ENCODE measurements at places on chromosomes 1 and 21. TPM values are rescaled to one million over a fixed set of nuclear protein-coding genes. Genes with fewer than 3 reads are reported as not detected.

DNA sequence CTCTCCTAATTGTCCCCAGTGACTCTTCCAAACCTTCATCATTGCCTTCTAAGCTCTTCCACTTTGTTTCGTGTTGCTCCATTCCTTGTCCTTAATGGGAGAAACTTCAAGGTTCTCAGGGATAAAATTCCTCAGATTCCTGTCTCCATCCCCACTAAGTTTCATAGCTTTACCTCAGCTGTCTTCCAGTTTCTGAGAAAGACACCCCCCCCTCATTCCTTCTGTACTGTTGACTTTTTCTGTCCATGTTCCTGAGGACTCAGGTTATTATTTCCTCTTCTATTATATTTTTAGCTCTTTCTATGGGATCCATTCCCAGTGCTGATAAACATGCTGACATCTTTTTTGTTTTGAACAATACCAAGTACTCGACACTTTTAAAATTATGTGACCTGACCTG lies 215.3 kb upstream of the PTGFR start:
- peak; percentile 65 for DNase-seq

- DNase-seq, result peak; percentile 26
Observed at GRCh38 chr1:40818264-40818961, 34.8 kb downstream of the KCNQ4 start.

GRCh38 chr21:46098303-46099141 lies 610 bp downstream of the COL6A2 start:
- no peak for DNase-seq

The C1orf94 gene
- not detected for total RNA-seq

DNA sequence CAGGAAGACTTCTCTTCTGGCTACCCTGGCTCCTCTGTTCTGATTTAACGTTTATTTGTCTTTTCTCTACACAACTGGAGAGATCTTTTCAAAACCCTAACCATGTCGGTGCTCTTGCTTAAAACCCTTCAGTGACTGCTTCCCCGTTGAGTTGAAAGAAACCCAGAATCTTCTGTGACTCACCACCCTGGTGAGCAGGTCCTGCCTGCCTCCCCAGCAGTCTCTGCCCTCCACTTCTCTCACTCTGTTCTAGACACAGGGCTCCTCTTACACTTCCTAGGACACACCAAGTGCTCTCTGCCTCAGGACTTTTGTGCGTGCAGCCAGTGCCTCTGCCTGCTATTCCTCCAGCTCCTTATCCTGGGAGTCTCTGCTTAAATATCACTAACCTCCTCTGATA lies 131.4 kb downstream of the IER5 start:
- DNase-seq, result no peak

The PTPN22 gene
- total RNA-seq, result 2.1 TPM

DNA sequence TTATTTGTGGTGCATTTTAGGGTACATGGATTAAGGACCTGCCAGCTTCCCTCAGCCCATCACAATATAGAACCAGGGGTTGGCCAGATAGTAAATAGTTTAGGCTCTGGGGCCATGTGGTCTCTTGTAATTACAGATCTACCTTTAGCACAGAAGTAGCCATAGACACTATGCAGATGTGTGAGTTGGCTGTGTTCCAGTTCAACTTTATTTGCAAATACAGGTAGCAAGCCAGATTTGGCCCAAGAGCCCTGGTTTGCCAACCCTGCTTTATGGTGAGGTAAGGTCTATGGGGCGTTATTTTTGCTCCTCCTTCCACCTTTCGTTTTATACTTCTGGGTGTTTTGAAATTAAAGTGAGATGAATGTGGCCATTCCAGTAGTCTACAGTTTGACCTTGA lies 48.7 kb downstream of the MRPS6 start:
- DNase-seq, result no peak

The THEM5 gene
- total RNA-seq, result not detected

The HOOK1 gene
- total RNA-seq, result 45.2 TPM

- DNase-seq, result no peak
Observed at GRCh38 chr1:186492531-186493291, 31.8 kb upstream of the PDC start.

The KRTAP12-4 gene
- not detected for total RNA-seq

DNA sequence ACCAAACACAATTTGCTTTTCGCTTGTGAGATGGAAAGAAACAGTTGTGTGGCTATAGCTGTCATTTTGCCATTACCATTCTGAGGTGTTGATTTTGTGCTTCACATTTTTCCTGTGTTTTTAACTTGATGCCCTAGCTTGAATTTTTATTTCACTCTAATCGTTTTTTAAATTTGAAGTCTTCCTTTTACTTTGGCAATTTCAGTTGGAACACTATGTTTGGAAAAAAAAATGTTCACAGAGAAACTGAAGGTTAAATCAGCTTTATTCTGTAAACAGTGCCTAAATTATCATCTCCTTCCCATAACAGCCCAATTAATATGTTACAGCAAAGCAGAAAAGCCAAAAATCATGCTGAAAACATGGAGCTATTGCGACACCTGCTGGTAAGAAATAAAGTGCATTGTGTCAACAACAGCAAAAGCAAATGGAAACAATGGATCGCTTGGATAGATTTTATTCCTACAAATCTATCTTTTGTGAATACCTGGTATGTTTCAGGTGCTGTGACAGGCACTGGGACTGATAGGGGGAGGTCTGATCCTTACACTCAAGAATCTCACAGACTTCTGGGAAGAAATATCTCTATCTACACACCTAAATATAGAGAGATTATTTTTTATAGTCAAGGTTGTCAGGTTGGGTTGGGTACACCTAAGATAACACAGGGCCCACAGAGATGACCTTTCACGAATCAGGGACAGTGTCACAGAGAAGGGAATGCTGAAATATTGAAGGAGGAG lies 16.2 kb upstream of the ERICH3 start:
- DNase-seq, result peak; percentile 62

DNA sequence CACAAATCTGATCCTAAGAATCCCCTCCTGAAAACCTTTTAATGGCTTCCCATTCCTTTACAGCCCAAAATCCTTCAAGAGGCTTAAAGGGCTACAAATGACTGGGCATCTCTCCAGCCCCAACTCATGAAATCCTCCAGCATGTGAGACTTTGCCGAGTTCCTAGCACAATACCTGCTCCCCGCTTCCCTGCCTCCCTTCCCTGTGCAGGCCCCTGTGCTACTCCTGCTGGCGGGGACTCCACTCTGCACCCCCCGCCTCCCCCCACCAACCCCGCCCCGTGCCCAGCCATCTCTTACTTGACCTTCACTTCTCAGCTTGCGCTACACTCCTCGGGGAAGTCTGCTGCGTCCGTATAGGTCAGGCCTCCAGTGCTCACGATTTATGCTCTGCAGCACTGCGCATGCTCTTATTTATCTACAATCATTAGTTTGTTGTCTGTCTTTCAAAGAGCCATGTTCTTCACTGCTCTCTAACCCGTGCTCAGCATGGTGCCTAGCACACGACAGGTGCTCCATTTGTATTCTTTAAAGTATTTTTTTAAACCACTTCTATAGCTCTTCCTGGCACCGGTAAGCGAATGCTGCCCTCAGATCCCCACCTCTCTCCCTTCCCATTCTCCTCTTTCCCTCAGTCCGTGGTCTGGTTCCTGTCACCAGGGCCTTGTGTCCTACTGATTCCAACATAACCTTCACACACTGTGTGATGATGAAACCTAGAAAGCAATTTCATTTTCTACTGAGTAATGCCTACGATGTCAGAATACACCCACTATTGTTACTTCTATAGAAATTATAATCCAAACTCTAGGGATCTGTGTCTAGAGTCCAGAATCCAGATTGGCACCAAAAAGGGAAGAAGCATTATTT lies 37.5 kb upstream of the PLA2G2C start:
- DNase-seq, result no peak

The CACYBP gene
- 251 TPM for total RNA-seq

The SLC35F3 gene
- 2.7 TPM for total RNA-seq

The KISS1 gene
- not detected for total RNA-seq

- DNase-seq, result no peak
Observed at GRCh38 chr1:27413004-27413403, 20.6 kb downstream of the GPR3 start.

GRCh38 chr1:99952522-99952921 lies 17.3 kb upstream of the SLC35A3 start:
- no peak for DNase-seq

The NBPF9 gene
- total RNA-seq, result 11.3 TPM

DNA sequence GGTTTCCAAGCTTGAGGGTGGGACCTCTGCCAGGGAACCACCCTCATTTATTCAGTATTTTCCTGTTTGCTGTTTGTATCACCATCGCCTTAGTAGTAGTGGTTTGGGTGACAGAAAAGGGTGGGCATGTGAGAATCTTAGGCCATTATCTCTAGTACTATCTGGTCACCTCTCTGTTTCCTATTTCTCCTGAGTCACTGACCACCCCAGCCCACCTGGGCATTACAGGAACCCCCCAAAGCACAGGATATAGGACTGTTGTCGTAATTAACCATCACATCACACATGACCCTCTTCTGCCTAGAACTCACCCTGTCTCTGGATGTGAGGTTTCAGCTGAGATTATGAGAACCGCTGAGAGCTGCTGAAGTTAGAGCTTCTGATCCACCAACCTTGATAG lies 60.4 kb downstream of the IL23R start:
- no peak for DNase-seq

DNA sequence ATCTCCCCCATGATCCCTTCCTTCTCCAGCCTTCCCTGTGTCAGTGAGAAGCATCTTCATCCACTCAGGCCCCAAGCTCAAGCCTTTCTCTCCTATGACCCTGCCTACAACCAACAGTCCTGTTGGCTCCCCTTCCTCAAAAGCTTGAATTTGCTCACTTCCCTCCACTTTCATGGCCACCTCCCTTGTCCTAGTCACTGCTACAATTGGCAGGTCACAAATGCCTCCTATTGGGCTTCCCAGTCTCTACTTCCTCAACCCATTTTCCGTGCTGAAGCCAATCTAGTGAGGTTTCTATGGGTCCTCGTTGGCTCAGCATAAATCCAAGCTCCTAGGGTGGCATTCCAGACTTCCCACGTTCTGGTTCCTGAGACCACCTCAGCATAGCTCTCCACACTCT lies 40.2 kb upstream of the SLC6A9 start:
- DNase-seq, result no peak

GRCh38 chr1:58996341-58997059 lies 212.7 kb upstream of the JUN start:
- DNase-seq, result no peak

The HPDL gene
- 0.52 TPM for total RNA-seq

- DNase-seq, result no peak
Observed at GRCh38 chr1:33348676-33349080, 27.8 kb upstream of the A3GALT2 start.

DNA sequence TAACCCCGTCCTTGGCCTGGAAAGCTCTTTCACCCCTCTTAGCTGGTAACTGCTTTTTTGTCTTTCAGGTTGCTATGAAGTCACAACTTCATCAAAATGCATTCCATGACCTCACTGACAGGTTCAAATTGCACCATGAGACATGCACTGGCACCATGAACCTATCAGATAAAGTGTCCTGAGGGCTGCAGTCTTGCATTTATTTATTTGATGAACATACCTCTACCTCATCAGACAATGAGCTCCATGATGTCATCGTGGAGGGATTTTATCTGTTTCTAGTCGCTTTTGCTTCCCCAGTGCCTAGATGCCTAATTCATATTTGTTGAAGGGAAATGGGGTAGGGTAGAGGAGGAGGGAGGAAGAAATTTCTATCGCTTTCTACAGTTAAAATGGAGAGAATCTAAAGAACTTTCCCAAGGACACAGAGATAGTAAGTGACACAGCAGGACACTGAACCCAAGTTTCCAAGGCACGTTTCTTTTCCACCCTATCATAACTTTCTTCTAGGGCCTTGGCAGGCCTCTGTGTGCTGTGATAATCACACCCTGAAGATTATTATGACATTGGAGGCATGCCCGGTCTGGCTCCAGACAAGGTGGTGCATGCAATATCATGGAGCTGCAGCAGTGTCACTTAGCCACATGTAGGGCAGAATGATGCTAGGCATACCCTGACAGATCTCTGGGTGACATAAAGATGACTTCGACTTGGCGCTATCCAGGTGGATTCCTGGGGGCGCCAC lies 69.5 kb downstream of the CD58 start:
- no peak for DNase-seq

- peak; percentile 51 for DNase-seq
Observed at GRCh38 chr21:42002421-42002958, 7.7 kb downstream of the ZBTB21 start.

The IL19 gene
- not detected for total RNA-seq

DNA sequence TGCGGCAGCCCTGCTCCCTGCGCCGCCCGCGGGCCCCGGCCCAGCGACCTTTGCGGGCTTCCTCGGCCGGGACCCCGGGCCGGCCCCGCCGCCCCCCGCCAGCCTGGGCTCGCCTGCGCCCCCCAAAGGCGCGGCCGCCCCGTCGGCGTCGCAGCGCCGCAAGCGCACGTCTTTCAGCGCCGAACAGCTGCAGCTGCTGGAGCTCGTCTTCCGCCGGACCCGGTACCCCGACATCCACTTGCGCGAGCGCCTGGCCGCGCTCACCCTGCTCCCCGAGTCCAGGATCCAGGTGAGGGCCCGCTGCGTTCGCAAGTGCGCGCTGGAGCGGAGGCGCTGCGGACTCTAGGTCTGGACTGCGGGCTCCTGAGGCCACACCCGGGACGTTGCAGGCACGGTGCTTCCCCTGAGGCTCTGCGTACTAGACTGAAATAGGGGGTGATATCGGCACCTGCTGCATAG lies 351 bp downstream of the MIXL1 start:
- DNase-seq, result no peak

DNA sequence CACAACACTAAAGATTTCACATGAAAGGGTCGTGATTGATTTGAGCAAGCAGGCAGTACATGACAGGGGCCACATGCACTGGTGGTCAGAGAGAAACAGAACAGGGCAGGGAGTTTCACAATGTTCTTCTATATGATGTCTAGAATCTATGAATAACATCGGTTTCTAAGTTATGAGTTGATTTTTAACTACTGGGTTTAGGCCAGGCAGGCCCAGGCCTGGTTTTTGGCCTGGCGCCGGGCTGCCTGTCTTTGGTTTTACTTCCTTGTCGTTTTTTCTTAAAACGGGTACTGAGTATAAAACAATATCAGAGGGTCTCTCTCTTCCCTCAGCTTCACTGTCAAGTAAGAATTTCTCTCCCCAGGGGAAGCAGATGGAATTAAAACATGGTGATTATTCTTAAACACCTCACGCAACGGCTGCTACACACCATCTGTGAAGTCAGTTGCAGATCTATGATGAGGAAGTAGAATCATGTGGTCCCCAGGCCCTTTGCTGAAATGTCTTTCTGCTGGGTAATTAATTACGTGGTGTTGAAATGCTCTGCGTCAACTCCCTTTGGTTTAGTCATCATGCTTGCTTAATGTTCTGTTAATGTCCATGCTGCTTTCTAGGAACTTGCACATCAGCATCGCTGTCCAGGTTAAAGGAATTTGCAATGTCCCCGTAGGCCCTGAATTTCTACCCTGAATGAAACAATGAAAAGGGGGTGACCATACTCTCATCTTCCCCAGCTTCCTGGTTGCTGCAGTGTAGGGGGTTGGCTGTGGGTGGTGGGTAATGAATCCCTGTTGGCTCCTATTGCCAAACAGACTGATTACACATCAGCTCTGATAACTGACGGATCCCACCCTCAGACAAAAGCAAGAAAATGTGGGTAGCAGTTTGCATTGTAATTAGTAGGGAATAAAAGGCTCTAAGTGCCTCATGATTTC lies 70.3 kb downstream of the SERINC2 start:
- DNase-seq, result peak; percentile 99

GRCh38 chr1:243814718-243815117 lies 35.3 kb downstream of the AKT3 start:
- DNase-seq, result peak; percentile 23

The ARHGEF16 gene
- 6.4 TPM for total RNA-seq

Measured in renal cortical epithelial cell (primary cell).